ENCODE measurements at places on chromosomes 16 and 17.

GRCh38 chr17:81819708-81820107 lies 13.4 kb downstream of the MCRIP1 start:
- no peak for DNase-seq

DNA sequence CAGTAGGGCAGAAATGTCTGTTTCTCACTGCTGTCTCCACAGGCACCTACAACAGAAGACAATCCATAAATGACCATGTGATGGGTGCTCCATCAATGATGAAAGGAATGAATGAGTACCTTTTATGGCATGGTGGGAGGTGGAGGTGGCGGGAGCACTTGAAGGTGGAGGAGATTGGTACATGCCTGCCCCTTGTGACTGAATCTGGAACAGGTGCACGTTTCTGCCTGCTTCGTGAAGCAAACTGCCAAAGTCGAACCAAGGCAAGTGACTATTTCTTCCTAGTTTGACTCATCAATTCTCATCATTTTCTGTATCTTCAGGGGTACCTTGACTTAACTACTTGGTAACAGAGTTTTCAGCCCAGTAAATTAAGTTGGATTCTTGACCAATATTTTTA lies 25.4 kb downstream of the CDRT15 start:
- no peak for DNase-seq

DNA sequence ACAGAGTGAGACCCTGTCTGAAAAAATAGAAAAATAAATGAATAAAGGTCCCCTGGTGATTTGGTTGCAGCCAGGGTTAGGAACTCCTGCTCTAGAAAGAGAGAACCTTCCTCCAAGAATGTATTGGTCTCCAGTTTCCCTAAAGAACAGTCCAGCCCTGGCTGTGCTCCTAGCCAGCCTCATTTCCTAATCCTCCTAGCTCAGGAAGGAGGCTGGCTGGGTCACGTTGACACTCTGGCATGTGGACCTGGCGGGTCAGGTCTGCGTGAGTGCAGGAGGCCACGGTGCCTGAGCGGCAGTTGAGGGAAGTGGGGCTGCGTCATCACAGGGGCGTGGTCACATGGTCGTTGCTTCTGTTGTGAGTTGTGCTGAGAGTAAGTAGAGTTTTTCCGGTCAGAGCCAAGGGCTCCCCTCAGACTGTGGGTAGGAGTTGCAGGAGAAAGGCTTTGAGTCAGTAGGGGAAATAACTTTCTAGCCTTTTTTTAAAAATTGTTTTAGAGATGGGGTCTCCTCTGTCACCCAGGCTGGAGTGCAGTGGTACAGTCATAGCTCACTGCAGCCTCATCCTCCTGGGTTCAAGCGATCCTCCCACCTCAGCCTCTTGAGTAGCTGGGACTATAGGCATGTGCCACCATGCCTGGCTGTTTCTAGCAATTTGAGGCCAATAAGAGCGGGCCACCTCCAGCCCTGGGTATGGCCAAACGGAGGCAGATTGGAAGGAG lies 194.0 kb upstream of the CIBAR2 start:
- peak; percentile 77 for DNase-seq

DNA sequence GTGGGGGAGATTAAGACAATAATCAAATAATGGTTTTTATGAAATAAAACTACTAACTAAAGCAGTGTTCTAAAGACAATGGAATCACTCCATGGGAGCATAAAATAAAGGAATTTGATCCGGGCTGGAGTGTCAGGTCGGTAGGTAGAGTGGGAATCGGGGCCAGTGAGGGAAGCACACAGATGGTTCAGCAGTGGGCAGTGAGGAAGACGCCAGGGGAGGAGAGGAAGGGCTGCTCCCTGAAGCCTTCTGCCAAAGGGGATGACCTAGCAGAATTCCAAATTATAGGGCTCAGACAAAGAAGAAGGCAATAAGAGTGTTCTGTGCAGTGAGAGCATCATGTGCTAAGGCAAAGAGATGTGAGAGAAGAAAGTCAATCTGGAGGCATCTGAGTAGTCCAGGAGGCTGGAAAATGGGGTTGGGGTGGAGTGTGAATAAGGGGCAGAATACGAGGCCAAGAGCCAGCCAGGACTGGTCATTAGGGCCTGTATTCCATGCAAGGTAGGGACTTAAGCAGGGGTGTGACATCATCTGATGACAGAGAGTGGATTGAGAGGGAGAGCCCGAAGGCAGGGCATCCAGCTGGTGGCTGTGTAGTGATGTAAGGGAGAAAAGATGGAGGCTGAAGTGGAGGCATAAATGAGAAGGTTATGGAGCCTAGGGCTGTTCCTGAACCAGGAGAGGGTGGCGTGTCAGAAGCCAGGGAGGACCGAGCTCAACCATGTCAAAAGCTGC lies 137.6 kb downstream of the COPRS start:
- DNase-seq, result no peak

- no peak for DNase-seq
These were observed 4.7 kb upstream of the MRPS34 start for GRCh38 chr16:1777375-1778199.

GRCh38 chr16:21990381-21990944 lies 10.5 kb downstream of the PDZD9 start:
- DNase-seq, result no peak

DNA sequence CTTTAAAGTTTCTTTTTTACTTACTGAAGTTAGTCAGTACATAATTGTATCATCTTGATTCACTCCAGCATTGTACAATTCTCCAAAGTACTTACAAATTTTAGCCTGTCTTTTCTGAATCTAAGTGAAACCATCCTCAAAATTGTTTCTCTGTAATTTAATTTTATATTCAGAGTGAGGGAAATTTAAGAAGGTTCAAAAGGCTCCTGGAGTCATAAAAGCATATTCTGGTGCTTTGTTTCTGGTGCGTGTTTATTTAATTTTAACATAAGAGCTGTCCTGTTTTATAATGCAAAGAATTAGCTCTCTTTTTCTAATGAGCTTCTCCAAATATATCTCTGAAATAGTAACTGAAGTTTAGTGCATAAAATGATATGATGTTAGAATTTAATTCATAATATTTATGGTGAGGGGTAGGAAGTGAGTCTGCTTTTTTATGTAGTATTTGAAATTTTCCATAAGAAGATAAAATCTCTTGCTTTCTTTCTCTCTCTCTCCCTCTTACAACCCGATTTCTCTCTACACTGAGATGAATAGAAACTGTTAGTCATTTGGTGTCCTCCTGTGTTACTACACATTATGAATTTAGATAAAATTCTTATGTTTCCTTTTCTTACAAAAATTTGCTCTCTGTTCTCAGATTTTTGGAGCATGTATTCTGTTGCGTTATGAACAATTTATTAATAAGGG lies 339.8 kb downstream of the BCAS3 start:
- DNase-seq, result no peak

- DNase-seq, result no peak
These were observed 465.7 kb downstream of the HAPSTR1 start for GRCh38 chr16:9556949-9557665.

DNA sequence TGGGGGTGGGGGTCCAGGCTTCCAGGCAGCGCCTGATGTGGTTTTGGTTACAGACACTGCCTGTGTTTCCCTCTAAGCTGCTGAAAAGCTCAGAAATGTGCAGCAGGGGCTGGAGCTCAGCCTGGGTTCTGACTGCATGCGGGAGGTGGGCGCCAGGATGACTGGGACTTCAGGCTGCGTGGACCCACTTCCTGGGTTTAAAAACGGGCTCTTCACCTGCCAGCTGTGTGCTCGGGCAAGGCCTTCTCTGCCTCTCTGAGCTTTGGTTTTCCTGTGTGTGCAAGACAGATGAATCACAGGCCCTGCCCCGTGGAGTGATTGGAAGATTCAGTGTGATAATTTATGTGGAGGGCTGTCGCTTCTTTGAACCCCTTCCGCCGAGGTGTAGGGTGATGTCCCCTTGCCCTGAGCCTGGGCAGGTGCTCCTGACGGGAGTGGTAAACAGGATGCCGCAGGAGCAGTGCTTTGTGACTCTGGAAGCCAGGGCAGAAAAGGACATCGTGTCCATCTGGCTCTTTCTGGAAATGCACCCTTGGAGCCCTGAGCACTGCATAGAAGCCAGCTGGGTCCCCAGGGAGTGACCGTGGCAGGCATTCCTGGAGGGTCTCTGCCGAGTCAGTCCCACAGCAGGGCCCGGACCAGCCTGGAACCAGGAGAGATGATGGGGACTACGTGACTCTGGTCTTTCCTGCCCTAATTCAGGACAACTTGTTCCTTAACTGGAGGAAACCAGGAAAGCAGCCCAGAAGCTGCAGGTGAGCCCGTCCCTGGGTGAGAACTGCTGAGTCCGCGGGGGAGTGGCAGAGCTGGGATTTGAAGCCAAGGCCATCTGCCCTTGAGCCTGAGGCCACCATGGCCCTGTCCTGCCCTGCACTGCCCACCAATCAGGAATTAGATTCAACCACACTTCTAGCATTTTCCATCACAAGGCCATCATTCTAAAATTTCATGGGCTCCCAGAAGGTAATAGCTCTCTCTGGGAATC lies 28.5 kb upstream of the SLC7A5 start:
- no peak for DNase-seq

- DNase-seq, result no peak
These were observed 35.2 kb upstream of the MYH10 start for GRCh38 chr17:8665684-8666083.

- no peak for DNase-seq
These were observed 29.5 kb downstream of the PMFBP1 start for GRCh38 chr16:72142476-72142875.

- peak; percentile 8 for DNase-seq
These were observed 180.8 kb downstream of the RBFOX1 start for GRCh38 chr16:7513429-7513828.

DNA sequence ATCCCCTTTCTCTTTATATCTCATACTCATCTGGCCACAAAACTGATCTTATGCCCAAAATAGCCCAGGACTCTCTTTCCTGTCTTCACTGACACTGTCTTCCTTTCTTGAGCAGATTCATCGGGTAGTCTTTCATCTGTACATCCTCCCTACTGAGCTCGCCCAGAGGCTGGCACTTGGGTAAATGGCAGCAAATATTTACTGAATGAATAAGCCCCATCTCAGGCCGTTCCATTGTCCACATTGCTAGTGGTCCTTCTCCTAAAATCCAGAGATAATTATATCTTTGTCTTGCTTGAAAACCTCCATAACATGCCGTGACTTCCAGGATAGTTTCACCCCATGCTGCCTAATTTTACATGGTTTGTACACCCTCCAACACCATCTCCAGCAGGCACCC lies 158.1 kb upstream of the SDK2 start:
- no peak for DNase-seq

DNA sequence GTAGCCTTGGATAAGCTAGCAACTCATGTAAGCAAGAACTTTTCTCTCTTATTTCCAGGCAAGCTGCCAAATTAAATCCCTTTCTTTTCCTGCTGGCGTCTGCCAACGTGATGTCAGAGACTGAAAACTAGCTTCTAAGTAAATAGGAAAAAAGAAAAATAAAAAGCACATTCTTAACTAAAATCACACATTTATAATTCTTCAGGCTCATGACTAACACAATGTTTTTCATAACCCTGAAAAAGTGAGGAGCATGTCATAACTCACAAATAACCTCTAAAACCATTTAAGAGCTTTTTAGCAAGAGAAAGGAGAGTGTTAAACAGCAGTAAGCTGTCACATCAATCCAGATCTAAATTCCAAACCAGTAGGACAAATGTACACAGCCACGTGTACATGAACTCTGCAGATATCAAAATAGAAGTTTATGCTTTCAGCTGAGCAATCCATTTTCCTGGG lies 110.0 kb downstream of the N4BP1 start:
- DNase-seq, result no peak

DNA sequence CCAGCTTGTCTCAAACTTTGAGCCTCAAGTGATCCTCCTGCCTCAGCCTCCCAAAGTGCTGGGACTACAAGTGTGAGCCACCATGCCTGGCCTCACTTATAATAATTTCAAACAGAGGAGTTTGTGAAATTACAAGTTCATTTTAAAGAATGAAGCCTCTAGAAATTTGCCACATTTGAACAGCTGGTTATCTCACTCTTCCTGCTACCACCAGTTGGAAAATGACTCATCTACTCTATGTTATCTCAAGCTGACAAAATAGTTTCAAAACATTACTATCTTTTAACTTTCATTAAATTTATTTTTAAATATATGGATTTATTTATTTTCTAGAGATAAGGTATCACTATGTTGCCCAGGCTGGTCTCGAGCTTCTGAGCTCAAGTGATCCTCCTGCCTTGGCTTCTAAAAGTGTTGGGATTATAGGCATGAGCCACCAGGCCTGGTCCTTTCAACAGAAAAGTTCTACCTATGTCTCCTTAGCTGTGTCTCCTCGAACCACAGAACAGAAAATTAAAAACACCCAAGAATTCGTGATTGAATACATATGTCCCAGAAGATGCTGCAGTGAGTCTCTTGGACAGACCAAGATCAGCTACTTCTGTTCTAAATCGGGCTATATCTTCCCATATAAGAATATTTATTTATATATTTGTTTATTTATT lies 47.6 kb downstream of the MYH13 start:
- DNase-seq, result no peak

GRCh38 chr16:24077966-24078365 lies 178.2 kb upstream of the CACNG3 start:
- DNase-seq, result no peak

DNA sequence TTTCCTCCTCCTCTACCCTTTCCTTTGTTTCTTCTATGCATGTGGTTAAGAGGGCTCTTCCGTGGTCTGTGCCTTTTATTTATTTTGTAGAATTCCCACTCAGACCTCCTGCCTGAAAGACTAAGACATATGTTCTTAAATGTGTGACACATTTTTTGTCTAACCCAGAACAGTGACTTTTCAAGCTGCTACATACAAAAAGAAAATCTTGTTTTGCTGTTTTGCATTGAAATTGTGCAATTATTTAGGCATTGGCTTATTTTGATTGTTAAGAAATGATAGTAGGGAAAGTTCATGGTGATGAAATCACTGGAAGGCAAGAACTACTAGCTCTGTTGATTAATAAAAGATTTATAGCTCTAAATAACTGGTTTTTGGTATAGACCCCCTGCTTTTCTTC lies 76.8 kb downstream of the TUBD1 start:
- no peak for DNase-seq

DNA sequence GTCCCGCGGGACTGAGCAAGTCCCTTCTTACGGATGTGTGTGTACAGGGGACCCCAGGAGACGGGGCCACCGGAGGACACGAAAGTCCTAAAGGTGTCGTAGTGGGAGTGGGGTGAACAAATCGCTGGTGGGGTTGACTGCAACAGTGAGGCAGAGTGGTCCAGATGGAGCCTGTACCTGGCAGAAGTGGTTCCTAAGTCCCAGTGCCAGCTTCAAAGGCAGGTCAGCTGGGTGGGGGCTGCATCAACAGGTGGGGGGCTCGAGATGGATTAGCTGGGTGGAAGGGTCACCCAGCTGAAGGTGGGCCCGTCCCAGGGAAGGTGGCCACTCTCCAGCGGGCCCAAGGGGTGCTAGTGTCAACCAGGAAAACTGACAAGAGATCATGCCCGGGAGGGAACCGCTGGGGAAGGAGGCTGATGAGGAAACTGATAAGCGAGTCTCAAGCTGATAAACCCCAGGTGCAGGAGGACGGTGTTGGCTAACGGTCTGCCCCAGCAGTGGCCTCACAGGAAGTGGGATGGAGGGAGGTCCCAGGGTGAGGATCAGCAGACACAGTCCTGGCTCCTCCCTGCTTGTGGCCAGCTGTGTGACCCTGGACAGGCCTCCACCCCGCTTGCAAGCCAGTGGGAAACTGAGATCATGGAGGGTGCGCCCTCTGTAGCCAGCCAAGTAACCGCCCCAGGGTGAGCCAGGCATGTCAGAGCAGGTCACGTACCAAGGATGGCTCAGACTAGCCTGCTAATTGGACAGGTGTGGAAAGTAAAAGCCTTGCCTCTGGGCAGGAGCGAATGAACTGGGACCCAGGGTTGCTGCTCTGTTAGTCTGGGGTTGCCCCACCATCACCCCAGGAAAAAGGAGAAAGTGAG lies 1.0 kb downstream of the ORAI3 start:
- no peak for DNase-seq

GRCh38 chr17:7328009-7328408 lies 1.1 kb downstream of the NEURL4 start:
- DNase-seq, result no peak

GRCh38 chr17:30831257-30831656 lies 509 bp upstream of the ATAD5 start:
- no peak for DNase-seq
